ENCODE measurements at places on chromosomes 1 and 21. TPM values are rescaled to one million over a fixed set of nuclear protein-coding genes. Genes with fewer than 3 reads are reported as not detected.

F13B gene
- total RNA-seq, result not detected

DNA sequence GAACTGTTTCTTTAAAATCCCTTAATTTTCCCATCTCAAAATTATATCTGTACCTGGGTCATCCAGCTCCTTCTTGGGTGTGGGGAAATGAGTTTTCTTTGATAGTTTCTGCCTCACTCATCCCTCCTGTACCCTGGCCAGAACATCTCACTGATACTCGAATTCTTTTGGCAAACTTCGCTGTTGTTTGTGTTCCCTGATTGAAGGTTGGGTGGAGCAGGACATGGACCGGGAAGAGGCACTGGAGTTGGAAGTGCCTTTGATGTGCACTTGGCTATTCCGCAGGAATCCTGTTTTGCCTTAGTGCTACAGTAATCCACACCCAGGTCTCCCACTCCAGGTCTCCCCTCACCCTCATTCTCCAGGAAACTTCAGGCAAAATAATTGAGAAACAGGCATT lies 11.2 kb downstream of the MINDY1 start:
- DNase-seq, result no peak

GRCh38 chr1:46490656-46491442 lies 1.2 kb downstream of the DMBX1 start:
- peak; percentile 42 for DNase-seq

- DNase-seq, result peak; percentile 59
These were observed 4.1 kb downstream of the UQCRHL start for GRCh38 chr1:15803380-15803779.

SYCP1 gene
- not detected for total RNA-seq

- DNase-seq, result peak; percentile 47
These were observed 25.3 kb downstream of the DTL start for GRCh38 chr1:212060632-212061472.

FMOD gene
- total RNA-seq, result 93.4 TPM

SYTL1 gene
- 10.5 TPM for total RNA-seq

- DNase-seq, result peak; percentile 36
These were observed 21.8 kb upstream of the RAB4A start for GRCh38 chr1:229248821-229249817.

DNA sequence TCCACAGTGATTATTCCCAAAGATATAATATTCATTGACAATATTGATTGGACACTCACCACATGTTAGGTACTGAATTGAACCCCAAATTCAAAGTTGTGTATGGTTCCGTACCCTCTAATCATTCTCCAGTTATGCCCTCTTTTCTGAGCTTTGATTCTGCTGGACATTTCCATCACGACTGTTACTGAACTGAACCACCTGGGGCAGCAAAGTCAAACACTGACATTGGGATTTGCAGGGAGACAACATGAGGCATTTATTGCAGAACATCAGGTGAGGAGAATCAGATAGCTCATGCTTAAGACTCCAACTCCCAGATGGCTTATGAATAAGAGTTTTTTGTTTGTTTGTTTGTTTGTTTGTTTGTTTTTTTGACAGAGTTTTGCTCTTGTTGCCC lies 420.9 kb downstream of the DISC1 start:
- DNase-seq, result no peak

RAB3B gene
- 0.18 TPM for total RNA-seq

- DNase-seq, result peak; percentile 58
These were observed 12.7 kb downstream of the C1QB start for GRCh38 chr1:22665752-22666151.

GRCh38 chr1:145947551-145947950 lies 10.3 kb downstream of the LIX1L start:
- peak; percentile 16 for DNase-seq

- DNase-seq, result no peak
These were observed 5.9 kb upstream of the KIF26B start for GRCh38 chr1:245148861-245149260.

GRCh38 chr1:178847396-178847849 lies 23.5 kb downstream of the ANGPTL1 start:
- no peak for DNase-seq

DNA sequence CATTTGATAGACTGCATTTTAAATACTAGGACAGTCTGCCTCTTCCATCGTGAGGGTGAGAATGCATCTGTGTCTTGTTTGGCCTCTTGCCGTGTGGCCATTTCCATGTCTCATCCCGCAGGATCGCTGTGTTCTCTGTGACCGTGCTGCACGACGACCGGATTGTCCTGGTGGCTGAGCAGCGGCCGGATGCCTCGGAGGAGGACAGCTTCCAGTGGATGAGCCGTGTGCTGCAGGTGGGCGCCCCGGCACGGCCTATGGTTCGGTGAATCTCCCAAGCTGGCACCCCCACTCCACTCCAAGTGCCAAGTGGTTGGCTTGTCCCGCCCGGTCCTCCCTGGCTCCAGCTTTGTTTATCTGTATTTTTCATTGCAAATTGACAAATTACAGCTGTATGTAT lies 55.2 kb downstream of the S100B start:
- no peak for DNase-seq

DNA sequence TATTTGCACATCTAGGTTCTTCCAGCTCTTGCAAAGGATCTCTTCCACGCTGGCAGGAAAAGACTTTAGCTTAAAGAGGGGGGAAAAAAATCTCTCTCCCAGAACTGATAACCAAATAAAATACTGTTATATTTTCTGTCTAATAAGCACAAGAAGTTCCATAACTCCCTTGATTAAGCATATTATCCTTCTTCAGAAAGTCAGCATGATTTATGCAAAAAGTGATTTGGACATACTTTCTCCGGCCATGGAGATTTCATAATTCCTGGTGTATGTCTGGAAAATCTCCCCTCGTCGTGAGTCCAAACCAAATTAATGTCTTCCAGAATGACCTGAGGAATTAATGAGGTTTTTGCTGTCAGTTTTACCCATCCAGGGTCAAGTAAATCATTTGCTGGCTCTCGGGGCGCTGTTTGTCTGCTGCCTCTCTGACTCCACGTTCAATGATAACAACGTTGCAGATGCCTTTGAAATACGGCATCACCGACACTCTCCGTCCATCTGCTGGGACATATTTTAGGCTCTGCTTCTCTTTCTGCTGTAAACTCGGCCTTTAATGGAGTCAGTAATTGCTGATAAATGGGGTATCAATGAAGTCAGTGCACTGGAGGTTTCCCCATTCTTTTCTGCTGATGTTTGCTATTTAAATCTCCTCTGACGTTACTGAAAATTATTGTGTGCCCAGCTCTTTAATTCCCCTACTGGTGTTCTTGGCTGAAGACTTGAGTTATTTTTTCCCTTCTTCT lies 112.9 kb downstream of the HLX start:
- DNase-seq, result peak; percentile 97

DNA sequence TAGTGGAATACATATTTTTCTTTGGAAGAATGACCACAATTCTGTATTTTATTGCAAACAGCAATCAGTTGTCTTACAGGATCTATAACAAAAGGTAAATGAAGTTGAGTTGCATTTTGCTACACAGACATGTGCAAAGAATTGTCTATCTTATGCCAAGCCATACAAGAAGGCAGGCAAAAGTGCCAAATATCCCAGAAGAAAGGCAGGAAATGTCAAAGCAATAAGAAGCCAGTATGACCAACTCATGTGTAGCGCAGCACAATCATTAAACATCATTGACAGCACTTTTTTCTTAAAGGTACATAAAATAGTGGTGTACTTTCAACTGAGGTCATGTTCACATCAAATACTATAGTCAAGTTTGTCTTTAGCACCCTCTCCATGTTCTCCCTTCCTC lies 42.7 kb downstream of the NIBAN1 start:
- DNase-seq, result no peak

DNA sequence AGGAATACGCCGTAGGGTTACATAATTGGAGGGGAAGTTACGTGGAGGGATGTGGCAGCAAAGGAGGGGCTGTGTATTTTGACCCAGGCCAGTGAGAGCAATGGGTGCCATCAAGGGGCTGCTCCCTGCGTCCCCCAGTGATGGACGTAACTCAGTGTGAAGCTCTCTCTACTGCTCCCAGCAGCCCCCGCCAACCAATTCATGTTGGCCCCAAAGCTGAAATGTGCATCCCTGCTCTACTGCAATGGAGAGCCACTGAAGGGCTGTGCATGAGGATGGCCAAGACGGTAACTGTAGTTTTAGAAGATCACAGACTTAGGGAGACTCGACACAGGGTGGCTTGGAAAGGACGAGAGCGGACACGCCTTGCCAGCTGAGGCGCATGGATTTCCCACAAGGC lies 38.3 kb downstream of the PGBD5 start:
- no peak for DNase-seq

GRCh38 chr21:15051644-15052458 lies 12.9 kb downstream of the NRIP1 start:
- no peak for DNase-seq

GRCh38 chr1:20555758-20556120 lies 3.4 kb downstream of the FAM43B start:
- no peak for DNase-seq

SPRR4 gene
- not detected for total RNA-seq

GRCh38 chr1:53500204-53501064 lies 41.2 kb downstream of the DMRTB1 start:
- DNase-seq, result no peak

DNA sequence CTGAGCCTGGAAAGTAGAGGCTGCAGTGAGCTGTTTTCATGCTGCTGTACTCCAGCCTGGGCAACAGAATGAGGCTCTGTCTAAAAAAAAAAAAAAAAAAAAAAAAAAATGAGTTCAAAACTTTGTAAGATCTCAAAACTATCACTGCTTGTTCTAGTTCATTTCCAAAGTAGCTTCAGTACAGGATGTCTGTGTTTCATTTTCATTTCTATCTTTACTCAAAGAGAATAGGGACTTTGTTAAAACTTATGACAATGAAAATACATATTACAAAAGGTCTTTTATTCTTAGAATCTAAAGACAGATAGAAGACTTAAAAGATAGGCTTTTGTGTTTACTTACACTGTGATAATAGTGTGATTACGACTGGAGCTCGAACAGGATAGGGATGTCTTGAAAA lies 709.7 kb downstream of the ADGRL2 start:
- no peak for DNase-seq

LCE3A gene
- total RNA-seq, result not detected

- no peak for DNase-seq
These were observed 152.2 kb downstream of the SIPA1L2 start for GRCh38 chr1:232477728-232478127.

TMPRSS3 gene
- 2.1 TPM for total RNA-seq

LCE1C gene
- not detected for total RNA-seq

GRCh38 chr1:60427701-60428100 lies 354.1 kb upstream of the C1orf87 start:
- no peak for DNase-seq

DNA sequence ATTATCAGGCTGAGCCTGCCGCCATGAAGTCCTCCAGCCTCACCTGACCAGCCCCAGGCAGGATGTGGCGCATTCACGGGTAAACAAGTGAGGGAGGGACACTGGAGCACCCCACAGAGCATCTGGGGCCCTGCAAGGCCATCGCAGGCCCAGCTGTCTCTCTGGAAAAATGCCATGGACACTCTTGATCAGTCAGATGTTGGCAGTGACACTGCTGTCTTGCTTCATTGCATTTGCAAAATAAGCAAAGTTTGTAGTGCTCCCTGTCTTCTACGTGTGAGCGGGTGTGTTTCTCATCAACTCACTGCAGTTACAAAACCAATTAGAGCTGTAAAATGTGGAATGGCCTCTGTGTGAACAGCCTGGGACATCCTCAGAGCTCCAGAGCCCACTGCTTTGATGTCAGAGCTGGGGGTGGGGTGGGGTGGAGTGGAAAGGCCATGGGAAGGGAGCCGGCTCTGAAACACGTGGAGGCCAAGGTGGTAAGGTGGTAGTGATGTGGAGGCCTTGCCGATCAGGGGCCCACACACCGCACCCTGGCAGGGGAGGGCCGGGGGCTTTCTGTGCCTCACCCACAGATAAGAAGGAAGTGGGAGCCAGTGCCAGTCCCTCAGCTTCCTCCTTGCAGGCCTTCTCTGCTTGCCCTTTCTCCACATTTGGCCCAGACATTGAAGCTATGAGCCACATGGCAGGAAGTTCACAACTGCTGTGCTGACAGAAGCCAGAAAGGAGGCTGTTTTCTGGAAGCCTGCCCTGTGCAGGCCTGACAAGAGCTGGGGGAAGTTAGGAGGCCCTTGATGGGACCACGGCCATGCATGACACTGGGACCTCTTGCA lies 254.9 kb downstream of the RHOU start:
- DNase-seq, result peak; percentile 98

KRTAP11-1 gene
- total RNA-seq, result not detected

CHIA gene
- total RNA-seq, result 11.4 TPM

HMGCS2 gene
- 0.52 TPM for total RNA-seq

GRCh38 chr1:54294887-54295286 lies 94.9 kb downstream of the MRPL37 start:
- DNase-seq, result no peak

GRCh38 chr1:243548516-243548915 lies 292.7 kb downstream of the SDCCAG8 start:
- no peak for DNase-seq

ANP32E gene
- total RNA-seq, result 28.6 TPM

SLAMF1 gene
- total RNA-seq, result 2.0 TPM

GRCh38 chr1:104459886-104460285 lies 710.2 kb downstream of the AMY1C start:
- DNase-seq, result no peak

SZRD1 gene
- 29.3 TPM for total RNA-seq

- no peak for DNase-seq
These were observed 765 bp upstream of the VPS45 start for GRCh38 chr1:150066838-150067183.

- no peak for DNase-seq
These were observed 685.7 kb downstream of the ADGRL2 start for GRCh38 chr1:82486468-82486867.

DNA sequence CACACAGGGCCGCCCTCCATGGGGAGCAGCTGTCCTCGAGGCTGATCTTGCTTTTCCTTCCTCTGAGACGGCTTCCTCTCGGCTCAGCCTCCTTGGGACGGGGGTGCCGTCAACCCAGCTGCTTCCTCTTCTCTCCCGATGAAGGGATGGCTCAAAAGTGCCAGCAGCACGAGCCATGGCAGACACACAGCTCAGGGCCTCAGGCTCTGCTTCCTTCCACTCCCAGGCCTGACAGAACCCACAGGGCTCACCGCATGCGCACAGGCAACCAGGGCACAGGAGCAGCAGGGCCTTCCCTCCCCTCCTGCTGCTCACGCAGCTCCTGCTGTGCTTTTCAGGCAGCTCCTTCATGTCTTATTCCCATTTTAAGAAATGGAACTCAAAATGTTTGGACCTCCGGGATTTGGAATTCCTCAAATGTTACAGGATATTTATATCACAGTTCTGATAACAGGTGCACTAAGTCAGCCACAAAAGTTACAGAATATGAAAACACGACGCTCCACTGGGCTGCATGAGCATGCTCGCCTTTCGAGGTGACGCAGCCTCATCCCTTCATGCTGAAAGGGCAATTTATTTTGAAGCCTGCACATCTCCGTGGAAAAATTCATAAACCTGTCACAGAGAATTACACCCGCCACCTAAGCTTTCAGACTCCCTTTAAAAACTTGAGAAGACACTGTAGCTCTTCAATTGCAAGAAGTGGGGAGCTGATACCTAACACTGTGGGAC lies 84.4 kb downstream of the HSF2BP start:
- DNase-seq, result no peak

GRCh38 chr1:231613419-231614349 lies 12.9 kb upstream of the DISC1 start:
- no peak for DNase-seq

- no peak for DNase-seq
These were observed 43.5 kb upstream of the TRAPPC10 start for GRCh38 chr21:43968410-43969114.

- peak; percentile 53 for DNase-seq
These were observed 219.2 kb downstream of the FOXD2 start for GRCh38 chr1:47656719-47657685.

Measured in lung (tissue), 17 donors.